Stimulated activated CD8-positive, alpha-beta memory T cell treated with anti-CD3 and anti-CD28 coated beads, Interleukin-15, amount 100 ng/mL, for 48 hours (primary cell): ENCODE measurements at places on chromosomes 12 and 14.

DNA sequence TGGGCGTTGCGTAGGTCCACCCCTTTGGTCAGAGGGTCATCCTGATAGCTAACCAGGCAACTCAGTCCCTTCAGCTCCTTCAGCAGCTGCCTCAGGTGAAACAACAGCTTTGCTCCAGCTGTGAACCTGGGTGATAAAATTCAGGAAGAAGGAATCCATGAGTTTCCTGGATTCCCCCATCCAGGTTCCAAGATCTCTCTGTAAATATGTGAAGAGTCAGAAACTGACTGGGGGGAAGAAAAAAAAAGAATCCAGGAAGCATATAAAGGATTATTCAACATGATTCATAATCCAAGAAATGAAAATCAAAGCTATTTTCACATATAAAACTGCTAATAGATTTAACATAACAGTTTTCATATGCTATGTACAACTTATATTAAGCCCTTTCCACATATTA lies 8.6 kb downstream of the STAT2 start:
- no peak for DNase-seq

GRCh38 chr14:74483321-74483720 lies 9.8 kb downstream of the NPC2 start:
- DNase-seq, result no peak

DNA sequence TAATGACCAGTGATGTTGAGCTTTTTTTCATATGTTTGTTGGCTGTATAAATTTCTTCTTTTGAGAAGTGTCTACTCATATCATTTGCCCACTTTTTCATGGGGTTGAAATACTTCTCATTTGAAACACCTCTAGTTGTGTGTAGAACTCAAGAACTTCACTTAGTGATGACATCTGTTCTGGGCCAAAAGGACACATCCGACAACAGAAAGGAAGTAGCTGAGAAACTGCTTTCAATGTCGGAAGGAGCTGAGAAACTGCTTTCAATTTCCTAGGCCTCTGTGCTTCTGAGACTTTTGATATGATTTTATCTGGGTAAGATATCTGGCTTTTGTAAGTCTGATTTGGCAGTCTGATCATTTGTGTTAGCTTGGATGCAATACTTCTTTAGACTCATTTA lies 635.3 kb downstream of the TMTC2 start:
- no peak for DNase-seq

GRCh38 chr14:104968153-104968527 lies 10.0 kb downstream of the AHNAK2 start:
- no peak for DNase-seq

GRCh38 chr14:102579696-102580549 lies 12.5 kb upstream of the RCOR1 start:
- no peak for DNase-seq

DNA sequence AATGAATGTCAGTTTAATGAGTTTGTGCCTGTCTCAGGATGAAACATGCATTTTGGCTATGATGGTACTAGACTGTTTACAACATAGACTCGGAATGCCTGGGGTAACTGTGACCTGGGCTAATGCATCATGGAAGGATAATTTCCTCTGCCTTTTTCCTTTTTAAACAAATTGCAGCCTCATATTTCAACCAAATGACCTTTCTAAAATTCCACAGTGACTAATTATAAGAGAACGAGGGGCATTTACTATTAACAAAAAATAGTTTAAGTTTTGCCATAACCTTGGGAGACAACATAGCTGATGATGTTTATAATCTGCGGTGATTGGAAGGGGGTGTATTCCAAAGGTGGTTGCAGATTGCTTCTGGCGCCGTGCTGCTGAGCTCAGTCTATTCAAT lies 1140.5 kb downstream of the GALC start:
- DNase-seq, result no peak

DNA sequence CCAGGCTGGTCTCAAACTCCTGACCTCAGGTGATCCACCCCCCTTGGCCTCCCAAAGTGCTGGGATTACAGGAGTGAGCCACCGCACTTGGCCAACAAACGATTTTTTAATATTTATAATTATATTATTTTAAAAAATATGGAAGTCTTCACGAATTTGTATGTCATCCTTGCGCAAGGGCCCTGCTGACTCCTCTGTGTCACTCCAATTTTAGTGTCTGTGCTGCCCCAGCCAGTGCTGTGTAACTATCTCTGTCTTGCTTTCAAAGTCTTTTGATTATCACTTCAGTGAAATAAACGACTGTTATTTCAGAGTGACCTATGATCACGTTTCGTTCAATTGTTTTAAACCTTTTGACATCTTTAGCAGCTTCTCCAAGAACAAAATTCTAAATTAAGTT lies 13.1 kb upstream of the MMP17 start:
- DNase-seq, result no peak

- DNase-seq, result no peak
Measured at GRCh38 chr12:53842686-53843085, 90.9 kb upstream of the CISTR start.

DNA sequence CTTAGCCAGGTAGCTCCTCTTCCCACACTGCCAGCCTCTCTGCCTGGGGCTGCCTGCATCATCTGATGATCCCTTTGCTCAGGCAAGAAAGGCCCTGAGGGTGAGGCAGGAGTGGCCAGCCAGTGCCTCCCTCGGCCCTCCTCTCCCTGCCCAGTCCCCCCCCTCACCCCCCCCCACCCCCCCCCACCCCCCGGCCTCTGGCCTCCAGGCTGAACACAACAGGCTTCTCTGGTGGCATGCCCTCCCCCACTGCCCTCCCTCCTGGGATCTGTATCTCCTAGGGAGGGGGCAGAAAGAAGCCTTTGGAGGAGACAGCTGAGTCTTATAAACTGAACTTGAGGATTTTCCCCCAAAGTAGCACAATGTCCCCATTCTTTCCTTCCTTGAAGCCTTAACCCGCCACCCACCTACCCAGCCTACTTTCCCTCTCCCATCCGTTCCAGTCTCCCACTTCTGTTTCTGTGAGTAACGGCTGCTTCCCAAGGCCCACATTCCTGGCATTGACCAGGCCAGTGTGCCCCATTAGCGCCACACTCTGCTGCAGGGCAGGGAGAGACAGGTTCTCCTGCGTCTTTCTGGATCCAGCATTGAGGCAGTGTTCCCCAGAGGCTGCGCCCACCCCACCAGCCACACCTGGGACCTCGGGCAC lies 82.1 kb downstream of the B4GALNT3 start:
- DNase-seq, result no peak

DNA sequence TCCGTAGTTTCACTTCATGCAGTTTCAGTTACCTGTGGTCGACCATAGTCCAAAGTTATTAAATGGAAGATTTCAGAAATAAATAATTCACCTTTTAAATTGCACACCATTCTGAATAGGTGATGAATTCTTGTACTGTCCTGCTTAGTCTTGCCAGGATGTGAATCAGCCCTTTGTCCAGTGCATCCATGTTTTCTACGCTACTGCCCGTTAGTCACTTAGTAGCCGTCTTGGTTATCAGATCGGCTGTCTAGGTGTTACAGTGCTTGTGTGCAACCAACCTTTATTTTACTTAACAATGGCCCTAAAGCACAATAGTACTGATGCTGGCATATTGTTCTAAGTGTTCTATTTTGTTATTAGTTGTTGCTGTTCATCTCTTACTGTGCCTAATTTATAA lies 146.7 kb downstream of the ACSS3 start:
- DNase-seq, result no peak

- DNase-seq, result no peak
Measured at GRCh38 chr12:93102744-93103143, 173.6 kb upstream of the EEA1 start.

GRCh38 chr14:75303381-75303789 lies 24.8 kb downstream of the FOS start:
- DNase-seq, result no peak

DNA sequence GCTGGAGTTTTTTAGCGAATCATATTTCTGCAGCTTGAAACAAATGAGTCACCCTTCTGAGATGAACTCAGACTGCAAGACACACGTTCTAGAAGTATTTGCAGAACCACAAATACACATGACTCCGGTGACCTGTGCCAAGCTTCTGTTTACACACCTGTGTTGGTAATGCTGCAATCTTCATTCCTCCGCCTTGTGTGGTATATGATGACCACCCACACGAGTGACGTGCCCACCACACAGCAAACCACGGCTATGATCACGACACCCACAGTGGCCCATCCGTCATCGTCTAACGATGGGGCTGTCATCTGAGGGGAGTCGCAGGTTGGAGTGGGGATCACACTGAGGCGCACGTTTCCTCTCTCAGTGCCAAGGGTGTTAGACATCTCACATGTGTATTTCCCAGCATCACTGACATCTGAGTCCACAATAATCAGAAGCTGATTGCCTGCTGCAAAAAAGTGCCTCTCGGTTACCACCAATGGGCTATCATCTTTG lies 43.0 kb downstream of the LRIG3 start:
- no peak for DNase-seq

- no peak for DNase-seq
Measured at GRCh38 chr12:65836419-65837197, 12.3 kb downstream of the HMGA2 start.

GRCh38 chr14:72792051-72792788 lies 101.7 kb downstream of the DPF3 start:
- DNase-seq, result no peak

DNA sequence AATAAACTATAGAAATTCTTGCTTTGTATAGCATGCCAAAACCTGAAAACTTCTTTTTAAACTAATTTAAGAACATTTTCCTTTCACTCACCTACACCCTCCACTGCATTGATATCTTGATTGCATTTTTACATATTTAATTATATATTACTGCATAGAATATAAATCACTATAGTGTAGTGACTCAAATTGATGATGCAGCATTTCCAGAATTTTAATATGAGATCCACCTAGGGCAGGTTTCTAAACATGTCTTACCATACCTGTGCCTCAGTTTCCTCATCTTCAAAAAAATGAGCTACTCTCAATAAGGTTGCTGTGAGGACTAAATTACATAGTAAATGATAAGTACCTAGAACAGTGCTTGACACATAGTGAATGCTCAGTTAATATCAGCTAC lies 881.5 kb downstream of the RPS29 start:
- no peak for DNase-seq

DNA sequence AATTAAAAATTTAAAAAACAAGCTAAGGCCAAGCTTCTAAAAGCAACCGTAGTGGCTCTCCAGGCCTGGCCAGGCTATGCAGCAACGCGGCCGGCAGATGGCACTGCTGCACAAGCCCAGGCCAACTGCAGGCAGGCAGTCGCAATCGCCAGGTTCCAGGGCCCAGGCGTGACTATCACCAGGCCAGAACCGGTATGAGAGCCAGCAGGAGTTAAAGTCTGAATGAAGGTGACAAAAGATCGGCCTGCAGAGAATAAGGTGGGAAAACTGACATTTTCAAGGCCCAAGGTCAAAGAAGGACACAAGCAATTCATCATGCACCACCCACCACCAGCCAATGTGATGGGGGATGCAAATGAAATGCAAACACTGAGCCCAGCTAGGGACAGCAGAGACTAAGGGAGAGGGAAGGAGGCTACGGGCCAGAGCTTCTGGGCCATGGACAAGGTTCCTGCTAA lies 43.6 kb upstream of the ANO2 start:
- peak; percentile 48 for DNase-seq

- no peak for DNase-seq
Measured at GRCh38 chr12:56261503-56262232, 3.5 kb upstream of the ANKRD52 start.

- no peak for DNase-seq
Measured at GRCh38 chr12:58007875-58008274, 66.5 kb downstream of the ATP23 start.

GRCh38 chr14:61478971-61479473 lies 157.6 kb downstream of the PRKCH start:
- no peak for DNase-seq

GRCh38 chr12:19894050-19894449 lies 454.8 kb downstream of the AEBP2 start:
- DNase-seq, result no peak

GRCh38 chr12:34604227-34604626 lies 581.9 kb downstream of the ALG10 start:
- DNase-seq, result no peak

DNA sequence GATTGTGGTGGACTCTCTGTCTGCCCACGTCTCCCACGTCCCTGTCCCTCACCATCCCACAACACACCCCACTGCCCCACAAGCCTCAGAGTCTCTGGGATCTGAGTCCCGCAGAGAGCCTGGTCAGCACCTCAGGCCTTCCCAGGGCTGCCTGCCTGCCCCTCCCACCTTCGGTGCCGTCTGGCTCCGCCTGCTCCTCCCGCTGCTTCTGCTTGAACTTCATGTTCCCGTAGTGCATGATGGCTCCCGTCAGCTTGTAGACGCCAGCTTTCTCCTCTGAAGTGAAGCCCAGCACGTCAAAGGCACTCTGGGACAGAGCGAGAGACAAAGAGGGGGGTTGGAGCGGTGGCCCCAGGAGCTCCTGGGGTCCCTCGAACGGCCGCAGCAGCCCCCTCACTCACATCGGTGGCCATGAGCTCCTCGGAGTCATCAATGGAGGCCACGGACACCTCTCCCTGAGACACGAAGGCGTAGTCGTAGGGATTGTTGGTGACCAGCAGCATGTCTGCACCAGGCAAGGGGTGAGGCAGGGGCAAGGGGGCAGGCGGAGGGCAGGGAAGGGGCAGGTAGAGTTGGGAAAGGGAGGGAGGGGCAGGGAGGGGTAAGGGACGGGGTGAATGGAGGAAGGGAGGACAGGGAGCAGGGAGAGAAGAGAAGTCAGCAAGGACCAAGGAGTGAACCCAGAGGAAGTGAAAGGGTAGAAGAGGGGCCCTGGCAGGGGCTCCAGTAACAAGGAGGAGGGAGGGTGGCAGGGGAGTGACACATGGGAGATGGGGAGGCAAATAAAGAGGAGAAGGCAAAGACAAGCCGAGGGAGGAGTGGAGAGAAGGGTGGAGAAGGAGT lies 5.6 kb downstream of the MYH6 start:
- no peak for DNase-seq

GRCh38 chr14:32190673-32191072 lies 11.2 kb upstream of the RNU6-7 start:
- no peak for DNase-seq

GRCh38 chr12:53007343-53007742 lies 1.1 kb downstream of the EIF4B start:
- no peak for DNase-seq

- no peak for DNase-seq
Measured at GRCh38 chr14:104140213-104140462, 1.8 kb downstream of the KIF26A start.

DNA sequence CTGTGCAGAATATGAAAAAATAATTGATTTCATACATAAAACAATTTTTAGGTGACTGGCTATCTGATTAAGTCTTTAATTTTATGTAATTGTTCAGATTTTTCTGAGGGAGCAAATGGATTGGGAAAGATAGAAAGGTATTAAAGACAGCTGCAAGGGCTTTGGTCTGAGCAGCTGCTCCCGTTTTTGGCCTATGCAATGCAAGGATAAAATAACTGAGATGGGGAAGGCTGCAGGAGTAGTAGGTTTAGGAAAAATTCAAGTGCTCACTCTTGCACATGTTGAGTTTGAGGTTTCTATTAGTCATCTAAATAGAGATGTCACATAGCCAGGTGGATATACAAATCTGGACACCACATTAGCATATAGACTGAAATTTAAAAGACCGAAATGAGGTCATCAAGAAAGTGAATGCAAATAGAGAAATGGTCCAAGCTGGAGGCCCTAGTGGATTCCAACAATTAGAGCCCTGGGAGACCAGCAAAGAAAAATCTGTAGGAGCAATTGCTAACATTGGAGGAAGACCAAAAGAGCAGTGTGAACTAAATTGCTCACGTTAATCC lies 144.0 kb downstream of the PPFIA2 start:
- DNase-seq, result no peak

GRCh38 chr12:53221203-53222080 lies 10.6 kb downstream of the RARG start:
- DNase-seq, result no peak
